ENCODE measurements at places on chromosomes 5 and 9. TPM values are rescaled to one million over a fixed set of nuclear protein-coding genes. Genes with fewer than 3 reads are reported as not detected.

- H3K36me3 ChIP-seq = no peaks in the 10 kb centered on the region
- H3K27ac ChIP-seq = peak overlapping the region; percentile 79
- peaks cover 4% of the 10 kb centered on the region for H3K27me3 ChIP-seq
- no peaks in the 10 kb centered on the region for H3K4me1 ChIP-seq
- no peak for DNase-seq
Measured at GRCh38 chr9:124457079-124457886, 7.0 kb downstream of the ADGRD2 start.

- no peak overlapping the region for H3K4me3 ChIP-seq
- H3K36me3 ChIP-seq = no peaks in the 10 kb centered on the region
- no peak for DNase-seq
Measured at GRCh38 chr9:124263213-124263612, 5.5 kb downstream of the NEK6 start.

GRCh38 chr5:116454417-116454927, 120.2 kb downstream of the SEMA6A start:
- H3K4me3 ChIP-seq = no peak overlapping the region
- H3K27me3 ChIP-seq = no peaks in the 10 kb centered on the region
- peaks cover 6% of the 10 kb centered on the region for H3K4me1 ChIP-seq

DNA sequence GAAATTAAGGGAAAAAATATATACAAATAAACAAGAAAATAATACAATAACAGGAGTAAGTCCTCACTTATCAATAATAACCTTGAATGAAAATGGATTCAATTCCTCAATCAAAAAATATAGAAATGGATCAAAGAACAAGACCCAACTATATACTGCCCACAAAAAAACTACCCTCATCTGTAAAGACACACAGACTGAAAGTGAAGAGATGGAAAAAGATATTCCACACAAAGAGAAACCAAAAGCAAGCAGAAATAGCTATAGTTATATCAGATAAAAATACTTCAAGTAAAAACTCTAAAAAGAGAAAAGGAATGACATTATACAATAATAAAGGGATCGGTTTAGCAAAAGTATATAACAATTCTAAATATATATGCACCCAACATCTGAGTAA, 66.5 kb downstream of the KIAA0825 start:
- no peak overlapping the region for H3K4me3 ChIP-seq
- no peak overlapping the region for H3K27ac ChIP-seq
- H3K36me3 ChIP-seq = peaks cover 20% of the 10 kb centered on the region
- H3K27me3 ChIP-seq = no peaks in the 10 kb centered on the region
- no peaks in the 10 kb centered on the region for H3K4me1 ChIP-seq

DNA sequence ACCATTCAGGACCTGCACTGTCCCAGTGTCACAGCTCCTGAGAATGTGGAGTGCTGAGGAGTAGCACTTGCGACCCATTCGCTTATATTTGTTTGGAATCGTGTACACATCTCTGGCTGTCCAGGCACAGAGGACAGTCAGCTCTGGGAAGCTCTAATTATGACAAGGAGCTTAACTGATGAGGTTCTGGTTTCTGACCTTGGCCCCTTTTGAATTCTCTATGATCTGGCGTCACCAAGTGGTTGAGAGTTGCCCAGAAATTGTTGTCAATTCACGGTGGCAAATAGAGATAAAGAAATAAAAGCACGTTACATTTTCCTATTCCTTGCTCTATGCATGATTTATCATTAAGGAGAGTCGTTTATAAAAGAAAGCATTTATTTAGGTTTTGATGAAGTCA, 34.9 kb upstream of the LECT2 start:
- no peak overlapping the region for H3K27ac ChIP-seq
- no peaks in the 10 kb centered on the region for H3K36me3 ChIP-seq
- H3K4me3 ChIP-seq = no peak overlapping the region
- peaks cover 15% of the 10 kb centered on the region for H3K27me3 ChIP-seq

DNA sequence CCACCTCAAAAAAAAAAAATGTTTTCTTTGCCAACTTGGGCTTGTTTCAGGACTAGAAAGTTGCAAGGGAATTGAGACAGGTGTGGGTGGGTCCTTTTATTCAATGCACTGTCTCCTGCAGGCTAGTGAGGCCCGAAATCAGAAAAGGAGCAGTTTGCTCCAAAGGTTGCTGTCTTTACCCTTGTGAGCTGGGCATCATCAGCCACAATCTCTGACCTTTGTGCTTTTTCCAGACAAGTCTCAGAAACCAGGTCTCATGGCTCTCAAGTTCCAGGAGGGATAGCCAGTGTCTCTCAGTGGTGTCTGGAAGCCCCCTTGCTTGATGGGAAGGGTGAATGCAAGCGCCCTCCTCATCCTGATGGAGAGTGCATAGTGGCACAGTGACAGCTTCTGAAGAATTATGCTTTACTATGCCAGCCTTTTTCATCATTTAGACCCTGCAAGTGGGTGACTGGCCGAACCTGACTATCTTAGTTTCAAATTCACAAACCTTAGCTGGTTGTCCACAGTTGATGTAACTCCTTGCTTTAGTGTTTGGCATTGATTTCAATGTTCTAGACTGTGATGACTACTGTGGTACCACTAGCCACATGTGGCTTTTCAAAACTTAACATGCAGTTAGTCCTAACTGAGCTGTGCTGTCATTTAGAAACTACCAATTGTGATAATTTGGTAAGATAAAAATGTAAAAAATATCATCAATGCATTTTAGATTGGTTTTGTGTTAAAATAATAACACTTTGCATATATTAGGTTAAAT, 468.6 kb downstream of the GADD45G start:
- H3K4me3 ChIP-seq = no peak overlapping the region
- no peaks in the 10 kb centered on the region for H3K4me1 ChIP-seq
- H3K27me3 ChIP-seq = peaks cover 13% of the 10 kb centered on the region
- no peak for DNase-seq
- no peak overlapping the region for H3K27ac ChIP-seq

- no peak overlapping the region for H3K4me3 ChIP-seq
- H3K36me3 ChIP-seq = no peaks in the 10 kb centered on the region
- H3K27ac ChIP-seq = no peak overlapping the region
- peaks cover 11% of the 10 kb centered on the region for H3K4me1 ChIP-seq
Measured at GRCh38 chr9:134175291-134175807, 11.0 kb upstream of the RNU6ATAC start.

GRCh38 chr9:127144670-127145445, 22.4 kb upstream of the ANGPTL2 start:
- peaks cover 8% of the 10 kb centered on the region for H3K36me3 ChIP-seq
- no peak overlapping the region for H3K4me3 ChIP-seq
- no peak overlapping the region for H3K27ac ChIP-seq
- DNase-seq = no peak
- no peaks in the 10 kb centered on the region for H3K4me1 ChIP-seq
- no peaks in the 10 kb centered on the region for H3K27me3 ChIP-seq

DNA sequence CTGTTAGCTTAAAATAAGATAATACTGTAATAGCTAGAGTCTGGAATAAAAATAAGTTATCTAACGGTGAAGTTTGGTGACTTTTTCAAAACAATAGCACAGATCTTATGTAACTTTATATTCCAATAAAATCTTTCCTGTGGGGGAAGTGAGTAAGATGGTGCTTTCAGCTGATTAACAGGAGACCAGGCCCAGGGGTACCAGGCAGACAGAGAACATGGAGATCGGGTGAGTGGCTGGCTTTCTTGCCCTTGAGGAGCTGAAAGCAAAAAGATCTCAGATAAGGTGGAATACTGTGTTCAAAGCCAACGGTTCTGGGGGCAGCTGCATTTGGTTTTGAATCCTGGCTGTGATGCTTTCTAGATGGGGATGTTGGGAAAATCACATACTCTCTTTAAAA, 61.3 kb downstream of the MAT2B start:
- no peaks in the 10 kb centered on the region for H3K36me3 ChIP-seq
- peak overlapping the region; percentile 81 for H3K4me3 ChIP-seq
- H3K27ac ChIP-seq = no peak overlapping the region
- peaks cover 22% of the 10 kb centered on the region for H3K4me1 ChIP-seq

- H3K27ac ChIP-seq = no peak overlapping the region
- H3K4me1 ChIP-seq = no peaks in the 10 kb centered on the region
- no peaks in the 10 kb centered on the region for H3K27me3 ChIP-seq
- no peak overlapping the region for H3K4me3 ChIP-seq
Measured at GRCh38 chr9:38024036-38024681, 44.9 kb downstream of the SHB start.

DNA sequence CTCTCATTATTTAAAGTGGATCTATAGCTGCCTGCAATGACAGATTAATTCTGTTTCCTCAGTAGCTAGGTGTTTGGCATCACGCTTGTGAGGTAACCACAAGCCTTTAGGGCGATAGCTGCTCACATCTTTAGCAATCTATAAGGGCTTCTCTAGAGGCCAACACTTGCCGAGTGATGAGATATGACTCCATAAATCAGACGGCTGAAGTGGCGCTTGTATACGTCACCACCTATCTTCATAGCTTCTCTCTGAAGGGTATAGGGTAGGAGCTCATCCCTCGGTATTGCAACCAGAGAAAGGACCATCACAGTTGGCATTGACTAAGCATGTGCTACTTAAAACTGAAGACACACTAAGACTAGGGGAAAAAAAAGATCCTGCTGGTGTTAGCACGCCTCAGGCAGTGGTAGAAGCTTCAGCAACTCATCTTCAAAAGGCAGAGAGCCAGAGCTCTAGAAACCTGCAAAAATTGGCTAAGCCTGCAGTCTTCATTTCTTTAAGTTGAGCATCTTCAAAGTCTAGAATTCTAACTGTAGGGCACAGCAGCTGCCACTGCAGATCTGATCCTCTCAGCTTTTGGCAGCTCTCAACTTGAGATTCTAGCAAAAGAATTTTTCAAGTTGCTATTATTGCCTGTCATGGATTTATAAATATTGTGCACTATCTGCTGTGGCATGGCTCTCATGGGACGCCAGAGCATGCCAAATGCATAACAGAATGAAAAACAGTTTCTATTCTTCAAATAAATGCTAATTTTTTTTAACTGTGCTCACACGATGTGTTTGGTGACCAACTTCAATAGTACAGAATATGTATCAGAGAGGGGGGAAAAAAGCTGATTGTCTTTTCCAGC, 37.5 kb downstream of the PSMB7 start:
- H3K4me3 ChIP-seq = no peak overlapping the region
- no peaks in the 10 kb centered on the region for H3K27me3 ChIP-seq

HOMER1 gene
- 0.70 TPM for polyA plus RNA-seq

SUSD3 gene
- polyA plus RNA-seq = 208 TPM

FOXD4L3 gene
- not detected for polyA plus RNA-seq

SGCD gene
- polyA plus RNA-seq = not detected

SH3TC2 gene
- polyA plus RNA-seq = not detected

DMRT1 gene
- polyA plus RNA-seq = not detected

SPINK4 gene
- polyA plus RNA-seq = not detected

BASP1 gene
- 0.09 TPM for polyA plus RNA-seq

Measured in naive thymus-derived CD8-positive, alpha-beta T cell (primary cell).